ENCODE measurements at places on chromosomes 7 and 10.

DNA sequence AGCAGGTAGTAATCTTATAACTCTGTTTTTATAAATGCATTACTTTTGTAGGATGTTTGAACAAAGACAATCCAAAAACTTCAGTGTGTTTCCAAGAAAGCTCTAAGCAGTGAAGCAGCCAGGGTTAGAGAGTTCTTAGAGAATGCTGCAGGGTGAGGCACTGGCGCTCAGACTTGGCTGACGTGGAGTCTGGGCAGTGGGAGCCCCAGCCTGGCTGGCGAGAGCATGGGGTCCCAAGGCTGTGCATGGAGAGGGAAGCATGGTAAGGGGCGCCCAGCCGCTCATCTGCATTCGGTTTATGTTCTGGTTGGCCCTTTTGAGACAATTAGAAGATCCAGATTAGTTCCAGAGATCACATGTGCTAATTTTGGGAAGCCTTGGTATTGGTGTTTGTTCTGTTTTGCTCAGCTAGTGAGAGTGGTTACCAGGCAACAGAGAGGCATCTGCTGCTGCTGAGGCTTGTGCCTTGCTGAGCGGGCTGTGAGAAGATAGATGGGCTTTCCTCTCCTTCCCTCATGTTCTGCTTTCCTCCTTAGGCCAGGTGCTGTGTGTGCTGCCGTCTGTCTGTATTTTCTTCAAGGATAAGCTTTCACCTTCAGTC is 10.3 kb downstream of the SUN1 start:
- no peak for DNase-seq

GRCh38 chr10:131573256-131573655 is 261.7 kb upstream of the TCERG1L start:
- no peak for DNase-seq

- DNase-seq = no peak
These were observed 56.9 kb downstream of the PRR15 start for GRCh38 chr7:29620556-29620930.

DNA sequence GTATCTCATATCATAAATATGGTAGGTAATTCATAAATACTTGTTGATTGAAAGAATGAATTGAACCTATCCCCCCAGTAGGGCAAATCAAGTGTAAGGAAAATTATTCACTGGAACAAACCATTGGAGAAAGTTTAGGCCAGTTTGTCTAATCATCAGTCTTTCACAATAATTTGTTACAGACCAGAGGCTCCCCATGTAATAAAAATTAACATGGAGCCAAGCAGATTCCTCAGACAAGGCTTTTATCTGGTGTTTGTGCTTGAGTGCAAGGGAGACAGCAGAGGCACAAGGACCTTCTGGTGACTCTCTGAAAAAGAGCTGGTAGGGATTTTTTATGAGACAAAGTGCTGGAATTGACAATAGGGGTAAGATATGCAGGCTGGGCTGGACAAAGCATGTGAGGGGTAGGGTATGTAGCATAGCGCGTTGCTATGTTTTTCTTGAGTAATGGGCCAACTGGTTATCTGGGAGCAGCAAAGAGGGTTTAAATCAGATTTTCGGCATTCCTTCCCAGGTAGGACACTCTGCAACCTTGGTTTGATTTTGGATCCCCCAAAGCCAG is 7.8 kb upstream of the PANK1 start:
- DNase-seq = no peak

GRCh38 chr10:104318810-104319741 is 19.2 kb downstream of the ITPRIP start:
- DNase-seq = no peak

- no peak for DNase-seq
These were observed 21.5 kb downstream of the BUB3 start for GRCh38 chr10:123175389-123176387.

DNA sequence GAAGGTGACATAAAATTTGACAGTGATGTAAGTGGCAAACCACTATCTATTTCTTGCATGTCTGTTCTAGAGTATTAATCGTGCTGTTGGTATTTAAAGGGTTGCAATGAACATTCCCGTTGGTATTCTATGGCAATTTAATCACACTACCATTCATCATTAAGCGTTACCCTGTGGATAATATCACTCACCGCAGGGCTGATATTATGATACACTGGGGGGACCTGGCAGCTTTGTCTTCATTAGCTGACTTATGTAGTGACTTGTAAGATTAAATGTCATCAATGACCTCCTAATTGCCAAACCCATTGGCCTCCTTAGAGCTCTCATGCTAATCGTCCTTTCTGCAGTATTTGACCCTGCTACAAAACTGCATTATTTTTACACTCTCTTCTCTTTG is 624.5 kb upstream of the VSTM2A start:
- no peak for DNase-seq

DNA sequence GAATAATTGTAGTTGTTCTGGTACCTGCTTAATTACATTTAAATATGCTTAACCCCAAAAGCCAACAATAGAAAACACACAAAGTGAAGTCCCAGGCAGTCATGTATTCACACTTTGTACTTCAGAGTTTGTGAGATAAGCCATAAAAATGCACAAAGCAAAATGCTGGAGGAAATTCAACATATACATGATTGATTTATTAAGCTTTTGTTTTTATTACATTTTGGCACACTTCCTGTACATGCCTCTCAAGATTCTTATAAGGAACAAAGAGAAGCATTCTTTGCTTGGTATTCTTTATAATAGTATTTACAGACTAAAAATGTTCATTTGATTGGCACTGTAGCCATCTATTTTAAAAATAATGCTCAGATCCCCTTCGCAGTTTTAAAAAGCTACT is 107.7 kb upstream of the ANK3 start:
- DNase-seq = no peak

- no peak for DNase-seq
These were observed 25.1 kb upstream of the ZNF273 start for GRCh38 chr7:64877714-64878610.

DNA sequence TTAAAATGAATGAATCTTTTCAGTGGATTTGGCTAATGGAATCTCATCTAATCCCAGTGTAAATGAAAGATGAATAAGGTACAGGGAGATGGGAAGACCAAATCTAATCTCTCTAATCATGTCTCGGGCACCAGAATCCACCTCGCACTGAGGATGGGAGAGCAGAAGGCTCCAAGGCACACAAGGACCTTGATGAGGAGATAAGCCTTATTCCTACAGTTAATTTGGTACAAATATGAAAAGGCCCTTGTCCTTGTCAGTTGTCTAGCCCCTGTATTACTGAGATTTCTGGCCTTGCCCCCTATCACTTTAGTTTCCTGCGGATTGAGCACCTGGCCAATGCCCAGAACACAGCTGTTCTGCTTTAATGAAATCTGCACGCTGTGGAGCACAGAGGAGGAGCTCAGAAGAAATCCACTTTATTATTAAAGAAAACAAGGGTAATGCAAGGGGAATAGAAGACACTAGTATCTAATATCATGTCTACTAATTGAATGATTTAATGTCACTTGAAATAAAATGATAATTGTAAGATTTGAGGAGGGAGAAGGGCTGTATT is 321.4 kb upstream of the HGF start:
- no peak for DNase-seq

GRCh38 chr10:77029777-77030717 is 607.6 kb downstream of the KCNMA1 start:
- no peak for DNase-seq

DNA sequence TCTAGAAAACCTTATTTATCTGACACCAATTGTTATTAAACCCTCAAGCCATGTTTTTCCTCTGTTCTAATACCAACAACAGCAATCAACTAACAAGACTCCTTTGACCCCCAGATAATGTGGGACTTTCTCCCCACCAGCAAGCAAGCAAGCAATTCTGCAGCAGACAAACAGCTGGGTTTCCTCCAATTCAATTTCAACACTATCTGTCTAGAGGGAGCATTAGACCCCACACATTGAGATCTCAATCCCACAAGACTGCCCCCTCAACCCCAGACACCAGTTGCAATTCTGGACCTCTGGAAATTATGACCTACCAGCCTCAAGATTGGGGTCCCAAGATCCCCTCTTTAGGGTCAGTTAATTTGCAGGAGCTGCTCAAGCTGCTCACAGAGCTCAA is 89.4 kb upstream of the TMEM26 start:
- no peak for DNase-seq

DNA sequence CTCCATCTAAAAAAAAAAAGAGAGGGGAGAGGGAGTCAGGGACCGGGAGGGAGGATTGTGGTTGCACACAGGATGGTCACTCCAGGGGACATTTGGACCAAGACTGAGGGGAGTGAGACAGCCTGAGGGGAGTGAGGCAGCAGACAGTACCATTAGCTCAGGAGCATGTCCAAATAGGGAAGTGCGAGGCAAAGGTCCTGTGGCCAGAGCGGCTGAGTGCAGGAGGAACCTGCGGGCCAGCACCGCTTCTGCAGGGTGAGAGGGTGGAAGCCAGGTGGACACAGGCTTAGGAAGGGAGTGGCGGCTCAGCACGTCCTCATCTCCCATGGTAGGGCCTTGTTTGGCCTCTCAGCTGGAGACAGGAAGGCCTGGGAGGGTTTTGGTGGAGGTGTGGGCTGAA is 48.9 kb upstream of the PFKFB3 start:
- DNase-seq = no peak

- DNase-seq = peak; percentile 6
These were observed 59.3 kb upstream of the IL6 start for GRCh38 chr7:22667562-22668239.

GRCh38 chr10:100878291-100878910 is 34.4 kb upstream of the SLF2 start:
- peak; percentile 82 for DNase-seq

DNA sequence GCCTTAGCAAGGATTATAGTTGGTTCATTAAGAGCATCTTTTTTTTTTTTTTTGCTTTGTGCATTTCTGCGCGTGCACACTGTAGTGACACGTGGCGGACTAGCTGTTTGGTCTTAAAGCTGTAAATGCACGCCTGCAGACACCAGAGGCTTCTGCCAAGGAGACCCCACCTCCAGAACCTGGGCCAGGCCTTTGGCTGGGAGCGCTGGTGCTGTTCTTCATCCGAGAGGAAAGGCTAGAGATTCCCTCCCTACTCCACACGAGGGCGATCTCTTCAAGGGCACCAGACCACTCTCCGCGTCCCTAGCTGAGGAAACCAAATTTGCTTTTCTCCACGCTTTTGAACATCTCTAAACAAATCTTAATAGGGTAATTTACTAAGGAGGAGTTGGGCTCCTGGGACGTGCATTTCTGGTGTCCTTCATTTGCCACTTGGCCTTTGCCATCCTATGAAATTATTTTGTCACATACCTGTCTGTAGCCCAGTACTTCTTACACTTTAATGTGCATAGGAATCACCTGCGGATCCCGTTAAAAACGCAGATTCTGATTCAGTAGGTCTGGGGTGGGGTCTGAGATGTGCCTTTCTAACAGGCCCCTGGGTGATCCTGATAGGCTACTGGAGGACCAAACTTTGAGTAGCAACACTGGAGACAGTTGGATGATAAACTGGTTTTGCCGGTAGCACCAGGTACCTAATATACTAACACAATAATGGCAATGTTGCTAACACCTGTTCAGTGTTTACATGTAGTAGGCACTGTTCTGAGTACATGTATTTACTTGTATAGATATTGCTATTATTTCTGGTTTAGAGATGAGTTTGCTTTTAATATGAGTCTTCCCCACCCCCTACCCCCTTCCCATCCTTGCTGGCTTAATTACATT is 1.3 kb upstream of the SLC26A5 start:
- DNase-seq = peak; percentile 37

DNA sequence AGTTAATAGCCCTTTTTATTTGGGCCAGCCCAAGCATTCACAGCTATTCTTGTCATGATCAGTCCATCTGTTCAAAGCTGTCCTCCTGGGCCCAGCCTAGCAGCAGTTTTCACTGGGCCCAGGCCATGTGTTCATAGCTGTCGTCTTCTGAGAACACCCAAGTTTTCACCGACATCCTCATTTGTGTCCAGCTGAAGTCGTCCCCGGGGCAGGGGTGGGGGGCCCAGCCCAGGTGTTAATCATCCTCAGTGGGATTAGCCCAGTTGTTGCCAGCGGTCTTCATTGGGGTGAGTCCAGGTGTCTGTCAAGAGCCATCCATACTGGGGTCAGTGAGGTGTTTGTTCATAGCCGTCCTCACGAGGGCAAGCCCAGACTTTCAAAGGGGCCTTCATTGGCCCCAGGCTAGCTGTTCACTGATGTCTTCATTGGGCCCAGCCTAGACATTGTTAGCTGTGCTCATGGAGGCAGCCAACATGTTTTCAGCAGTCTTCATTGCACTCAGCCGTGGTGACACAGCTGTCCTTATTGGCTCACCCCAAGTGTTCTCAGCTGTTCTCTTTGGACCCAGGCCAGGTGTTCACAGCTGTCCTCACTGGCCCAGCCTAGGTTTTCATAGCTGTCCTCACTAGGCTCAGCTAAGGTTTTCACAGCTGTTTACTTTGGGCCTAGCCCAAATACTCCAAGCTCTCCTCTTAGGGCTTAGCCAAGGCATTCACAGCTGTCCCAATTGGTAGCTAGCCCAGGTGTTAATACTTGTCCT is 10.0 kb downstream of the FRG2B start:
- DNase-seq = no peak

GRCh38 chr7:151792086-151792485 is 84.8 kb downstream of the PRKAG2 start:
- no peak for DNase-seq

DNA sequence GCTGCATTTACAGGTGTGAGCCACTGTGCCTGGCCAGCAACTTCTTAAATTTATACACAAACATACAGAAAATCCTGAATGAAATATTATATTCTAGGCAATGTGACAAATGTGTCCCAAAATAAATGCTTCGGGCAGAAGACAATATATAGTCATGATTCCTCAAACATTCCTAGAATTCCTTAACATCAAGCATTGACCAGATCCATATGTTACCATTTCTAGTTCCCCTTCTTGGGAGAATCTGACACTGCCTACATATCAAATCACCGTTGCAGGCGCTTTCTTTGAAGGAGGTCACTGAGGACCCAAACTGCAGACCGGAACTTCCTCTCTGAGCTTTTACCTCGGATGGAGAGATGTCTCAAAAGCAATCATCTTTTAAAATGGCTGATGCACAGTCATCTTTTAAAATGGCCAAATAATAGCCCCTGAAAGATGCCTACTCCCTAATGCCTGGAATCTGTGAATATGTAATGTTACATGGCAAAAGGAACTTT is 323.5 kb downstream of the PHF14 start:
- DNase-seq = no peak

- no peak for DNase-seq
These were observed 2.3 kb upstream of the TUBAL3 start for GRCh38 chr10:5406918-5407317.

DNA sequence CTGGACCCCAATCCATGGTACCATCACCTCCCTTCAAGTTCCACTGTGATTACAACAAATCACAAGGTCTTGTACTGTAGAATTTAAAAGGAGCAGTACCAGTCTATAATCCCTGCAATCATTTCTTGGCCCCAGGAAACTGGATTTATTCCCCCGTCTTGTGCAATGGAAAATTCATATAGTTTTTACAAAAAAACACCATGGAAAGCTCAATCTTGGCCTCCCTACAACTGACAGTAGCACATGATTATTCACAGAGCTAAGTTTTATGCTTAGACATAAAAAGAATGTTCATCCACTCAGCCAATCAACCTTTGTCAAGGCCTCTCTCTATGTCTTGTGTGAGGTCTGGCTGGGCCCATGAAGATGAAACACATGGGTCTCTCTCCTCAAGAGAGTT is 10.2 kb downstream of the DGKI start:
- DNase-seq = no peak

GRCh38 chr10:4511509-4511908 is 314.5 kb upstream of the AKR1E2 start:
- DNase-seq = no peak

Measured in HCT116 (cell line).